Naive B cell (primary cell): ENCODE measurements at places on chromosomes 7 and 10.

- peak; percentile 80 for DNase-seq
Observed at GRCh38 chr10:67763499-67764011, 67.6 kb upstream of the CTNNA3 start.

GRCh38 chr10:24882047-24882698 lies 70.2 kb downstream of the PRTFDC1 start:
- DNase-seq = no peak

DNA sequence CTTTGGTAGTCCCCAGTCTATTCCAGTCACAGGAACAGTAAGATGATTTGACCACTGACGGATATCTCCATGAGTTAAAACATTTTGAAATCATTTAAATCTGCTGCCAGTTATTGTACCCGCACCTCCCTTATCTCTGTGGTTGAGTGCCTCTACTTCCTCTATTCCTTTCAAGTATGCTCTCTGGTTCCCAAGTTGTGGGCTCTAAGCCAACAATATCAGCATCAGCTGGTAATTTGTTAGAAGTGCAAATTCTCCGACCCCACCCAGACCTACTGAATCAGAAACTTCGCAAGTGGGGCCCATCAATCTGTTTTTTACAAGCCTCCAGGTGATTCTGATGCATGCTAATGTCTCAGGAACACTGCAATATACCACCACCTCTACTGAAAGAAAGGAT lies 235.5 kb downstream of the CCSER2 start:
- DNase-seq = no peak

DNA sequence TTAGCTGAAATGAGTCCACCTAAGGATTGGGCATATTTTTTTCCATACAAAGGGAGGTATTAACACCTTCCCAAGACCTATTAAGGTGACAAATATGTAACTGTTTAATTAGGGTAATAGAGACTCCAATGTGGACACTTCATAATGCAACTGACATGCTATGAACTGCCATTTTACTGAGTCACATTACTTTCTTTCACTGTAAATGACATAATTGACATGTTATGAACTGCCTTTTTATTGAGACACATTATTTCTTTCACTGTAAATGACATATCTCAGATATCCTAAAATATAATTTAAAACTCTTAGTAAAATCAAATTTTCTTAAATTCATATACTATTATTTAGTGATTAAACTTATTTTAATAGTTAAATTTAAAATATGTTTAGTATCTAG lies 528.8 kb upstream of the PCDH15 start:
- DNase-seq = no peak

DNA sequence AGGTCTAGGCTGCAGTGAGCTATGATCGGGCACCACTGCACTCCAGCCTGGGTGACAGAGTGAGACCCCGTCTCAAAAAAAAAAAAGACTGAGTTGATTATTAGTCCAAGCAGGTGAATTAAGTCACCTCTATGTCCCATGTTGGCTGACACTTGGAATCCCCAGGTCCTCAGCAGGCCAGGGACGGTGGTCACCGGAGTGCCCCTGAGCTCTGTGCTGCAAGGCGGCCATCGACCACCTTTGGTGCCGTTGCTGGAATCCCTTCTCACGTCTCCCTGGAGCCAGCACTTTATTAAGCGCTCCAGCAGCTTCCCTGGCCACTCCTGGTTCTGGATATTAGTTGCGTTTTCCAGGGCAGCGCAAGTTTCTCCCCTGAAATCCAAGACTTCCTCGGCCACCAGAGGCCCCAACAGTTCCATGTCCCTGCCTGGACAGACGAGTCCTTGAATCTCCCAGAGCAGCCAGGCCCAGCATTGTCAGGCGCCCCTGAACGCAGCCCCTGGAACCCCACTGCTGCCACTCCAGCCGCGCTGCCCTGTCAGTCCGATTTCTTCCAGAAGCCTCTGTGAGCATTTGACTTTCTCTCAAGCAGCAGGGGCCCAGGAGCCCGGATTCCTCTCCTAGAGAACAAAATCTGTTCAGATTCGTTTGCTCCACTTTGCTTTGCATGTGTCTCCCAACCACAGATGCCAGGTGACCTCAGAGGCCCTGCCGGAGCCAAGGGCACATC lies 38.4 kb upstream of the FOXL3 start:
- DNase-seq = no peak

DNA sequence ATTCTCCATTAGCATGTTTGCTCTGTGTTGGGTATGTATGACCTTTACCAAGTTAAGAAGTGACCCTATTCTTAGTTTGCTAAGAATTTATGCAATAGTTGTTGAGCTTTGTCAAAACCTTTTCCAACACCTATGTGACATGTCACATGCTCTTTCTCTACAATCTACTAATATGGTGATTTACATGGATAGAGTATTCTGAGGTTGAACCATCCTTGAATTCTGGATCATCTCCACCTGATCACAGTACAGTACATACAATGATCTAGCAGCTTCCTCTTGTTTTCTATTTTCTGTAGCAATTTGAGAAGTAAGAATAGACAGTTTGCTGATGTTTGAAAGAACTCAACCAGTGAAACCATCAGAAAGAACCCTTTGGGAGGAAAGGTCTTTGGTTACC lies 101.2 kb upstream of the PDGFA start:
- DNase-seq = no peak

DNA sequence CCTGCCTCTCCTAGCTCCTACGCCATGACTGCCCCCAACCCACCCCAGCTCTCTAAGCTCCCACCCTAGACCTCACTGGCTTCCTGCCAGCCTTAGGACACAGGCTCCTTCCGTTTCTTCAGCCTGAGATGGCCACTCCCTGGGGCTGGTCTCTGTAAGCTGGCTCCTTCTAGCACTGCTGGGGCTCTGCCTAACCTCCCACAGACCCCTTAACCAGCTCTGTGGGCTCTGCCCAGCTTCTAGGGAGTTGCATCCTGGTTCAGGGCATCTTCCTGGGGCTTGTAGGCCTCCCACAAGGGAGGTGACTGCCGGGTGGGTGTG lies 478.6 kb upstream of the KLF6 start:
- DNase-seq = no peak

DNA sequence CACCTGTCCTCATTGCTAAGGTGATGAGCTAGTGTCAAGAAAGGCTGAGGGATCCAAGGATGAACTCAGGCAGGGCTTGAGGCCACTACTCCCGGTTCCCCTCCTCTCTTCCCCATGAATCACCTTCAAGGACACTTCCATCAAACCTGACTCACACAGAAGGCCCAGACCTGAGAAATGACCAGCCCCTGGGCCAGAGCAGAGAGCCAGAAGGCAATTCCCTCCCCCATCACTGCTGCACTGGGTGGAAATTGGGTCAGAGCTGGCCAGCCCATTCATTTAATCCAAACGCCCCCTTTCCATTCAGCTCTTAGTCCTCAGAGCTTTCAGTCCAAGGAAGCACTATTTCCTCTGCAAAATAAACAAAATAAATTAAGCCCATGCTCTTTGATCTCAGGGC lies 182.0 kb downstream of the KCNMA1 start:
- no peak for DNase-seq

- DNase-seq = no peak
Observed at GRCh38 chr7:117405519-117405918, 21.8 kb downstream of the ASZ1 start.

GRCh38 chr7:133869556-133869955 lies 257.6 kb upstream of the LRGUK start:
- no peak for DNase-seq

DNA sequence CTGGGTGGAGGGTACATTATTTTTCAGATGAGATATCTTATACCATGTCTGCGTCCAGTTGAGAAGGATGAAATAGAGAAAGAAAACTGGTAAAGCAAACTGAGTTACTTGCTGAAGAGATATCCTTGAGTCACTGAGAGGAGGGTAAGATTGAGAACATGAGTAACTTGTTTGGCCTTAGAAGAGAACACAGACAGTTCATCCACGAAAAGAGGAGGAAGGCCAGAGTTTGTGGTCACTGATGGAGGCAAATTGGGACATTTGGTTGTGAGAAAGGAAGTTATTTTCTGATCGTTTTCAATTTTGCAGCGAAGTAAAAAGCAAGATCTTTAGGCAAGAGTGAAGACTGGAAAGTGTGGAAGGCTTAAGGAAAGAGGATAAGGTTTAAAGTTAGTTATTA lies 15.6 kb downstream of the MBL2 start:
- DNase-seq = no peak
